ENCODE measurements at places on chromosomes 12 and 14.

DNA sequence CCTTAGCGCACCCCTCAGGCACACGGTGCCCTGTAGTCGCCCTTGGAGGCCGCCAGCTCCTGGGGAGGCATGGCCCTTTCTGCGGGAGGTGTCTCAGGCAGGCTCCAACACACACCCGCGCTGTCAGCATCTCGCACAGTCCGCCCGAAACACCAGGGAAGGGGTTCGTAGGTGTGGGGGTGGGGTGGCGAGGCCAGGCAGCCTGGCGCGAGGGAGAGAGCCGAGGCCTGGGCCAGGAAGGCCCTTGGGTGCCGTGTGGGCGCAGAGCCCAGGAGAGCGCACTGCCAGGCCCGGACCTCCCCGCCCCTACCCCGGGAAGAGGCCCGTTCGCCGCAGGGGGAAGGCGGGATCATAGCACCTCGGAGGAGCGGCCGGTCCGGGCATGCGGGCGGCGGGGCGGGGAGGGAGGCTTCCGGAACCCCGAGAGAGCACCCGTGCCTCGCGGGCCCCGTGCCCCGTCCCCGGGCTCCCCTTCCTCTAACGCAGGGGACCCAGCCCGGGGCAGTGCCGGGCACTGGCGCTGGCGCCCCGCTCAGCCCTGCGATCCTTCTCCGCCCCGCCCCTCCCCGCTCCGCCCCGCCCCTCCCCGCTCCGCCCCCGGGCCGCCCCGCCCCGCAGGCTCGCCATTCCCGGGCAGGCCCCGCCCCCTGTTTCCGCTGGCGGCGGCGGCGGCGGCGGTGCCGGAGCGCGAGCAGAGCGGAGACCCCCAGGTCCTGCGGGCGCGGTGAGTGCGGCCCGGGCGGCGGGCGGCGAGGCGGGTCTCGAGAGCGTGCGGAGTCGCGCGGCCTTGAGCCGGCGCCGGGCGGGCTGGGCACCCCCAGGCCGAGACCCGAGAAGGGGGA, at the start of gene TSPAN9:
Gene TSPAN9, plus strand, starts transcription at position 650 of the 842 bp plus-strand sequence. CDS start 123,815 bp downstream, outside the sequence.
- peak; percentile 88 for DNase-seq

- DNase-seq = no peak
Observed at GRCh38 chr12:2282318-2282717, 229.5 kb downstream of the CACNA1C start.

DNA sequence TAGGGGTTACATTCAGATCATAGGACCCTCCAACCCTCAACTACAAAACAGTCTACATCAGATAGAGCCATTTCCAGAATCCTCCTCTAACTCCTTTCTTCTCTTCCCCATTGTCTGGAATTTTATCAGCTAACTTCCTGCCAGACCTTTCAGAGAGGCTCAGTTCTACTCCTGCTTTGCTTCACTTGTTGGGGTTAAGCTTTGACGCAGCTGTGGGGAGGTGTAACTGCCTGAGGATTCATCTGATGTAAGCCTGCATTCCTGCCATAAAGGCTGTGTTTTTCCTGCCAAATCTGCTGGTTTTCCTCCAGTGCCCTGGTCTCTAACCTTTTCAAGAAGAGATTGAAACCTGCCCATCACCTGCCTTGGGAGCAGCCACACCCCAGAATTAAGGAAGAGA, 16.9 kb downstream of the DHRS2 start:
- DNase-seq = peak; percentile 17

DNA sequence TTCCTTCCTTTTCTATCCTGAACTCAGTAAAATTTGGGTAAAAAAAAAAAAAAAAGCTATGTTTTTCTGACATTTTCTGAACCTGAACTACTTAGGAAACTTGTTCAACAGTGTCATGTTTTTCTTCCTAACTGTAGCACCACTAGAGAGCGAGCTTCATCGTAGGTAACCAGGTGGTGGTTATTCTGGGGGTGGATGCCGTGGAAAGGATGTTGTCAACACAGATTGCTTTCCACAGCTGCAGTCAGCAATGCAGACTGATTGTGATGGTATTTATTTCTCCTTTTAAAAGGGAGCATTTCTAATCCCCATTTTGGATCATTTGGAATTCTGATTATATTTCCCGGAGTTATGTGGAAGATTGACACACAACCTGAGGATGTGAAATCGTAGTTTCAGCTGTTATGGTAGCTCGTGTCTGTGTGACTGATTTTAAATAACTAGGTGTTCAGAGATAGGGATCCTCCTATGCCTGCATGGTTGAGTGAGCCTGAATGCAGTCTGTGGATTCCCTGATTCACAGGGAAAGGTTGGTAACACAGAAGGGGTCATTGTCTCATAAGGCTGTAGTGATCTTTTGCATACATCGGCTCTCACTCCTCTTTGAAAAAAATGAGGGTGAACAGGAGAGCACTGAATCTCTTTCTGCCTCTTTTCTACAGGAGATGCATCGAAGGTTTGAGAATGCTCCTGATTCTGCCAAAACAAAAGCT, 113.2 kb downstream of the ERC1 start:
- DNase-seq = no peak

DNA sequence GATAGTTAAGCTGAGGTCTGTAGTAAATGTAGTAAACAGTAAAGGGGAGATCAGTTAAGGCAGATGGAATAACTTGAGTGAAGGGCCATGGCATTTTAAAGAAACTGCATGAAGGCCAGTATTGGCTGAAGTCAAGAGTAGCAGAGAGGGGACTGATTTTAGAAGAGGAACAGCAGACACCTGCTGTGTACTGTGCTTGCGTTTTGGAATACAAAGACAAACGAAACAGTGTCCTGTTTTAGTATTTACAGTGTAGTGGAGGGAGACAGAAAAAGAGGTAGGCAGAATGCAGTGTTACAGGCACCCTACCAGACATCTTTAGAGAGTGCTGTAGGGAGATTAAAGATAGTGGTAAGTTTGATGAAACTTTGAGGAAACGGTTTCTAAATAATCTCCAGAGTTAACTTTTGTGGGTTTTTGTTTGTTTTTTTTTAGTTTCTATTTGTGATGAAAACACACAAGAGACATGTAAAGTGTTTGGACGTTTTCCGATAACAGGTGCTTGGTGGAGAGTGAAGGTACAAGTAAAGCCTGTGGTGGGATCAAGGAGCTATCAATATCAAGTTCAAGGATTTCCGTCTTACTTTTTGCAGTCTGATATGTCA, 2.1 kb downstream of the HELB start:
- no peak for DNase-seq

DNA sequence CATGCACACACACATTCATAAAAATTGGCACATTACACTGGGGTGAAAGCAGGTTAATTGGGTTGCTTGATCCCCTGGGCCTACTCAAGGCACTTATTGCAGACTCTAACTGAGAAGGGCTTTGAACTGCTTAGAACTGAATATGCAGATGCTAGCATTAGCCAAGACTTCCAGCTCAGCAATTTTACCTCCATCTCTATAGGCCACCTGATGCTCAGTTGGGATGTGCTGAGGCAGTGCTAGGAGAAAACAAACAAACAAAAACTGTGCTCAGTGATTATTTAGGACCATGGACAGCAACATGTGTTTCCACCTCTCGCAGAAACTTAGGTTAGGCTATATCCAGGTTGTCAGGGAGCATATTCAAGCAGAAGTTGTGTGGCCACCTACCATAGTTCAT, 124.8 kb upstream of the WSCD2 start:
- peak; percentile 22 for DNase-seq

DNA sequence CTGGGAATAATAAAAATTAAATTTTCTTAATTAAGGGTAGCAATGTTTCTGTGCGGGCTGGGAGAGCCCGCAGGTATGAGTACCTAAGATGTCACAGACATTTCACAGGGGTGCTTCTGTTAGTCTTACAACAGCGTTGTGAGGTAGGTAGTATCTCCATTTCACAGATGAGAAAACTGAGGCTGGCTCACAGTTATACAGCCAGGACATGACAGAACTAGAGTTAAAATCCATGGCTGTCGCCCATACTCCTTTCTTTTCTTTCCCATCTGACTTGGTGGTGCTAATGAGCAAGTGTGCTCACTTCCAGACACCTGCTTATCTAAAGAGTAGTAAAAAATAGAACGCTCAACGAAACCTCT, 2.1 kb downstream of the BMAL2 start:
- no peak for DNase-seq
